NCI-H524 (cell line): ENCODE measurements at places on chromosomes 13 and 19.
A peak's percentile ranks its signal among the peaks of the same experiment; 100 is the strongest.

DNA sequence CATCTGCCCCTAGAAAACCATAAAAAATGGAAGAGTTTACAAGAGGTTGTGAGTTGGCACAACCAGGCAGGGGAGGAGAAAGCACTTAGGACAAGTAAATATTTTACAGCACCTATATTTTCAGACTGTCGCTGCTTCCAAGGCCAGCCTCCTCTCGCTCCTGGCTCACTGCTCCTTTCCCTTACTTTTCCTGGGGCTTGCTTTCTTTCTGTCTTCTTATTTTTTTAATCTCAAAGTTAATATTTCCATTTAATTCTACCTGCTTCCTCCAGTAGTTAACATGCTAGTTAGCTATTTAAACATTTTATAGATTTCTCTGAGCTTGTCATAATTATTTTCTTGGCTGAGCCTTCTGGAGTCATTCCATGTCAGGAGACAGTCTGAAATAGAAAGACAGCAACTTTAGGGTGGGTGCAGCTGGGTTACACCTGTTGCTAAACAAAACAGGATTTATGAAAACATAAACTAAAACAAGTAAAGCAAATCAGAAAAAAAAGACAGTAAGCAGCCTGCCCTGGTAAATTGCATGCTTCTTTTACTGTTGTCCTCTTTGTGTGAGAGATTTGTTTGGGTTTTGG, 330.1 kb downstream of the DLEU7 start:
- no peak for DNase-seq

DNA sequence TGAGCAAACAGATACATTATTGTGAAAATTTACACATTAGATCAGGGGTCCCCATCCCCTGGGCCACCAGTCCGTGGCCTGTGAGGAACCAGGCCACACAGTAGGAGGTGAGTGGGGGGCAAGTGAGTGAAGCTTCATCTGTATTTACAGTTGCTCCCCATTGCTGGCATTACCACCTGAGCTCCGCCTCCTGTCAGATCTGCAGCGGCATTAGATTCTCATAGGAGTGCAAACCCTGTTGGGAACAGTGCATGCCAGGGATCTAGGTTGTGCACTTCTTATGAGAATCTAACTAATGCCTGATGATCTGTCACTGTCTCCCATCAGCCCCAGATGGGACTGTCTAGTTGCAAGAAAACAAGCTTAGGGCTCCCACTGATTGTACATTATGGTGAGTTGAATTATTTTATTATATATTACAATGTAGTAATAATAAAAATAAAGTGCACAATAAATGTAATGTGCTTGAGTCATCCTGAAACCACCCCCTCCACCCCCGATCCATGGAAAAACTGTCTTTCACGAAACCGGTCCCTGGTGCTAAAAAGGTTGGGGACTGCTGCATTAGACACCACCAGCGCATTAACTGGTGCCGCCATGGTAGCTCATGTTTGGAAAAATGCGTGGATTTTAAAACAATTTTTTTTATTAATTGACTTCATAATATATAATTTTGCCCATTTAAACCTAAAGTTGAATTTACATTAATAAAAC, 51.7 kb downstream of the DGKH start:
- no peak for DNase-seq

DNA sequence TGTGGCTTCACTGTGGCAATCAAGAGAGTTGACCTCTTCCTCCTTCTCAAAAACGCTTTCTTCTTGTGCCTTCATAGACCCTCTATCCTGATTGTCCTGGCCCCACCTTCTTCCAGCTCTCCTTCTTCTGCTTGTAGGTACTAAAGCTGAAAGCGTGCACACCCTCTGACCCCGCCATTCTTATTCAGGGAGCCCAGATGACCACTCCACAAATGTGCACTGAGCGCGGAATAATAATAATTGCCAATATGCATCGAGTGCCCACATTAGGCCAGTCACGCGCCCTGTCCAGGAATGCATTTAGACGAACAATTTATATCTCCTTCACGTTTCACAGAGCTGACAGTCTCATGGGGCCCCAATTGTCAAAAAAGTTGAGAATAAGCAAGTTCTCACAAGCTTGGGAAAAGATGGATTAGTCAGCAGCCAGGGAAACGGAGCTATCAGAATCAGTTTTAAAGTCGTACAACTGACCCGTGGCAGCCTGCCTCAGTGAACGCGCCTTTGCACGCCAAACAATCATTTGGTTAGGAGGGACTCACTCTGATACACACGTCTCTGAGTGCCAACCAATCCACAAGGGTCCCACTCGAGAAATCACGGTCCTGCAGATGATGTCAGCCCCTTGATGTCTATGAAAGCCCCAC, 36.7 kb upstream of the PEG3 start:
- DNase-seq = no peak

DNA sequence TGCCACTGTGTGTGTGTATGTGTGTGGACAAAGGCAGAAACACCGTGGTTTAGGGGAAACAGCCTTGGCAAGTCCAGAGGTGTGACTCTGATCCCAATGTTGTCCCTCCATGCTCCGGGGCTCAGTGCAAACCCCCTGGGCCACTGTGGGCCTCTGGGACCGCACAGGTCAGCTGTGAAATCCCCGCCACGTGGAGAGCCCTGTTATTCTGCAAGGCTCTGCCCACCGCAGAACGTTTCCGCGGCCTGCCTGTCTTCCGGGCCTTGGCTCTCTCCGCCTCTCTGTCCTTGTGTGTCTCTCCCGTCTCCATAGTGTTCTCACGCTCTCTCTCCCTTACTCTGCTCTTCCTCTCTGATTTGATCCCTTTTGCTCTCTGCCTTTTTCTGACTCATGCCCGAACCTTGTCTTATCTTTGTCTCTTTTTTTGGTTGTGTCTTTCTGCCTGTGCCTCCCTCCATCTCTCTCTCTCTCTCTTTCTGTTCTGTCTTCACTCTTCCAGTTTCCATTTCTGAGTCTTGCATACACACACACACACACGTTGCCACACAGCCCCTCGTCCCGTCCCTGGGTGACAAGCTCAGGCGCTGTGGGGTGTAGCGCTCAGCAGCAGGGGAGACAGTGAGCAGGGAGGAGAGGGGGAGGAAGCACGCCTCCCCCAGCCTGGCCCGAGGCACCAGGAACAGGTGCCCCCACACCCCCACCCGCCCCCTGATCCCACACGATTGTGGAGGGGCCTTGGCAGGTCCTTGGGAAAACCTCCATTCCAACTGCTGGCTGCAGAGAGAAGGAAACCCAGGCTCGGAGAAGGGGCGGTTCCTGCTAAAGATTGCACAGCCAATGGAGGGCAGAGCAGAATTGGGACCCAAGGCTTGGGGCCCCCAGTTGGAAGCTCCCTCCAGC, 3.0 kb downstream of the TTYH1 start:
- no peak for DNase-seq

DNA sequence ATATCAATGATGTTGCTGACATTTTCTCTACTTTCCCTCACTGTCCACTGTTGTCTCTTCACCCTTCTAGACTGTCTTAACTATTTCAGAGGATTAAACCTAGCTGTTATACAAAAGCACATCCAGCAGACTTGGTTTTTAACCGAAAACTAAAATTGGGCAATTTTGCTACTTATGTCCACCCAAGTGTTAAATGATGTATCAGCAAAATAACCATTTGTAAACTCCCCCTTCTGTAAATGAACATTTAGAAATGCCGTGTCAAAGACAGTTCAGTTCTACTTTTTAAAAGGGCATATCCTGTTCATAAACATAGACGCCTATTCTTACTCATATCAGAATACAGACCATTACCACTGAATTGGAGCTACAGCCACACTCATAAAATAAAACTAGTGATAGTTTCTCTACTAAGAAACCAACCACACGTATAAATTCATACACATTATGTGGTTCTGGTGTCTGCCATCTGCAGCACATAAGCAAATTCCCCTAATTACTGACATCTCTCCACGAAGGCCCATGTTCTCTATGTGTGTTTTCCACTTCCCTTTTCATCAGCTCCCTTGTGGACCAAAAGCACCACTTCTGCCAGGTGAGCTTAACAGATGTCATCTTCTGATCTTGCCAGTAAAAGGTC, 1091.8 kb downstream of the PCDH9 start:
- peak; percentile 12 for DNase-seq

GRCh38 chr13:111371720-111372119, 51.3 kb downstream of the TEX29 start:
- DNase-seq = no peak

- DNase-seq = no peak
These were observed 5.9 kb upstream of the DIRAS1 start for GRCh38 chr19:2726904-2727639.

DNA sequence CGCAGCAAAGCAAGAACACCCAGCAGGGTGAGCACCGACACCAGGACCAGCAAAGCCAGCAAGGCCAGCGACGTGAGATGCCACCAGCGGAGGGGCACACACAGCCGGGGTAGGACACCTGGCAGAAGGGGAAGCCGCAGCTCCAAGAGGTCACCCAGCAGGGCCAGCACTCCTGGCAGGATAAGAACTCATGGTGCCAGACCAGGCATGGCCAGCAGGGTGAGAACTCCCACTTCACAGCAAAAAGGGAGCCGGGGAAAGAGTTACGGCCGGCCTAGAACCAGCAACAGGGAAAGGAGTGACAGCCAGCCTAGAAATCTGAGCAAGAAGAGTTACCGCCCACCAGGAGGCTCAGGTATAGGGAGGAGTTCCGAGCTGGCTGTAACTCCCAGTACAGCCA, 486 bp downstream of the SRRM5 start:
- DNase-seq = no peak

DNA sequence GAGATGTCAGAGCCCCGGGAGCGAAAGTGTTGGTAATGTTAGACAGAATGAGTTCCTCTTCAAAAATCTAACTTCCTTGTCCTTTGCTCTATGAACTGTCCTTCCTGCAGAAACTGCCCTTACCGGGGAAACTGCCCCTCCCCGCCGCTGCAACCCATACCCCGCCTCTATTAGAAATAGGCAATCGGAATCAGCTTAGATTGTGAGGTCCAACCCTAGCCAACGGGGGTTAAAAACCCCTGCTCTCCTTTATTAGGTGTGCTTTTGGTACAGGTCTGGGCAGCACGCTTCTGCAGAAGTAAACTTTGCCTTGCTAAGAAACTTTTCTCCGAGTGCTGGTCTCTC, 11.5 kb upstream of the CAPNS1 start:
- no peak for DNase-seq

DNA sequence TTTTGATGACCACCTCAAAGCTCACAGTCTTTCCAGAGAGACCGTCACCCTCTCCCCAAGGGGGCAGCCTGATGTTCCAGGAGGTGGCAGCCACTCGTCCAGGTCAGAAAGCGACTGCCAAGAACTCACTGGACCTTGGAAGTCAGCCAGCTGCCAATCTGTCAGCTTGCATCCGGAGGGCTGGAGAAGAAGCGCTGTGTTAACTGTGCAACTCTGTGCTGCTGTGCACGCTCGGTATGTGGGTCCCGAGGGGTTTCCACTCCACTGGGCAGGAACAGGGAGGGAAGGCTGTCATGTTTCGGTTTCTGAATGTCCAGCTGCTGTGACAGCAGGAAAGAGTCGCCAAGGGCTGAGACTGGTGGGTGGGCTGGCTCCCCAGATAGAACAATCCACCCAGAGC, 89.2 kb downstream of the CACNA1A start:
- peak; percentile 56 for DNase-seq

DNA sequence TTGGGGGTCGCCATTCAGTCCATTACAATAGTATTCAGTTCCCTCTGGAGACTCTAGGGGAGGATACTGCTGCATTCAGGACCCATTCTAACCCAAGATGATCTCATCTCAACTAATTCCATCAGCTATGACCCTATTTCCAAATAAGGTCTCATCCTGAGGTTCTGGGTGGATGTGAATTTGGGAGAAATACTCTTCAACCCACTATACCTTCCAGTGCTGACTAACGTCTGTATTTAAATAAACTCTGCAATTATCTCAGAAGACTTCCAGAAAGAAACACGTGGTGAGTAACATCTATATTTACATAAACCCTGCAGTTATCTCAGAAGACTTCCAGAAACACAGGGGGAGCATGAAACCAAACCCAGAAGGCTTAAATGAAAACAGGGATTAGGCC, 1300.7 kb downstream of the PCDH9 start:
- no peak for DNase-seq

DNA sequence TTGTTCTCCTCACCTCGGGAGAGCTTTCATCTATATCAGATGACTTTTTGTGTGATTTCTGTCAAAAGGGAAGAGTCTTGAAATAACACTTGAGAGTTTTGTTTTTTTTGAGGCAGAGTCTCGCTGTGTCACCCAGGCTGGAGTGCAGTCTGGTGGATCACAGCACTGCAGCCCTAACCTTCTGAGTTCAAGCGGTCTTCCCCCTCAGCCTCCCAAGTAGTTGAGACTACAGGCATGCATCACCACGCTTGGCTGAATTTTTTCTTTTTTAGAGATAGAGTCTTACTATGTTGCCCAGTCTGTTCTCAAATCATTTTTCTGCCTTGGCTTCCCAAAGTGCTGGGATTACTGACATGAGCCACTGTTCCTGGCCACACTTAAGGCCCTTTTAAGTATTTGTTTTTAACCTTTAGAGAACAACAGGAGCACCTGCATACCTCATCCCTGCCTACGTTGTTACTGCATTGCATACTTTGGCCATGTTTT, 11.4 kb downstream of the NDFIP2 start:
- DNase-seq = no peak

- DNase-seq = no peak
These were observed 6.1 kb downstream of the KLK7 start for GRCh38 chr19:50977626-50978025.

- DNase-seq = no peak
These were observed 19.5 kb downstream of the MYO1F start for GRCh38 chr19:8557642-8558238.

GRCh38 chr13:94992036-94992960, 280.0 kb upstream of the SOX21 start:
- no peak for DNase-seq

DNA sequence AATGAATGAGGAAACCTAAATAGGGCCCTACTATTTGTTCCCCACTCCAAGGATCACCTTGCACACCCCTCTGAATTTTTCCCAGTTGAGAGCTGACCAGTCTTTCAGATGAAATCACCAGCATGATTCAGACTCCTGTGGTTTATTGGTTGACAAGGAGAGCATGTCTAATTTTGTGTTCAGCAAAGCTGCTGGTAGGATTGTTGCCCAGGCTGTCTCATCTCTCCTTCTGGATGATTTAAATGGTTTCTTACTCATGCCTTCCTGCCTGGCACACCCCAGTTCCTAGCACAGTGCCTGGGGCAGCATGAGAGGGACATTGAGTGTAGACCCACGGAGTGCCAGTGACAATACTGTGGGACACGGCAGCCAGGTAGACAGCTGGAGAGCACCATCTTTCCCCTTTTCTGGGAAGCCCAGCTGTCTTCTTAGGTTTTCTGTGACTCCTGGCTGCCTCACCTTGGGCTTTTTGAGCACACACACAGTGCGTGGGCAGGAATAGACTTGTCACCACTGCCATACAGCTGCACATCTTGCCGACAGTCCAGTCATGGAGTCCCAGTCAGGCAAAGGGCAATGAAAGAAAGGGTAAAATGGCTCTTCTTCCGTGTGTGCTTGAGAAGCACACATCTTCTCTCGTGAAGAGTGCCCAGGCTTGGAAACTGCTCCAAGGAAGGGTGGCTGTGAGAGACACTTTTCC, 12.3 kb downstream of the FGF9 start:
- DNase-seq = no peak

GRCh38 chr13:110583178-110583865, 21.8 kb upstream of the RAB20 start:
- no peak for DNase-seq
